ENCODE measurements at places on chromosomes 7 and 10.

GRCh38 chr10:97318772-97319651 lies at the start of gene FRAT1:
Gene FRAT1, plus strand, starts transcription at chr10:97319271. Its CDS starts 183 bp downstream, at chr10:97319454.
- DNase-seq = peak; percentile 83

- DNase-seq = no peak
These were observed 198.6 kb downstream of the TRIL start for GRCh38 chr7:28759475-28759971.

GRCh38 chr10:71835671-71836595 lies 15.1 kb downstream of the PSAP start:
- DNase-seq = peak; percentile 97

DNA sequence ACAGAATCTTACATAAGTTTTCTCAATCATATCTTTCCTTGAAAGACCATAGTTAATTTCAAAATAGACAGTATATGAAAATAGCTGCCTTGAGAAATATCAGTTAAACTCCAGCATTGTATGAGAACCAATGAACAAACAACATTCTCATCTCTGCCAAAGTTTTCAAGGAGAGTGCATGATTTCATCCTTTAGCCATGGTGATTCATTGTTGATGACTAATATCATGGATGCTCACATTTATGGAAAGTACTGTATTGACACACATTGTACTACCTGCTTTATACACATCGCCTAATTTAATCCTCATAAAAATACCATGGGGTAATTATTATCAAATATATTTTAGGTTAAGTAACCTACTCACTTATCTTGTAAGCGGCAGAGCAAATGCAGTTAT lies 250.3 kb downstream of the CNTNAP2 start:
- DNase-seq = no peak

DNA sequence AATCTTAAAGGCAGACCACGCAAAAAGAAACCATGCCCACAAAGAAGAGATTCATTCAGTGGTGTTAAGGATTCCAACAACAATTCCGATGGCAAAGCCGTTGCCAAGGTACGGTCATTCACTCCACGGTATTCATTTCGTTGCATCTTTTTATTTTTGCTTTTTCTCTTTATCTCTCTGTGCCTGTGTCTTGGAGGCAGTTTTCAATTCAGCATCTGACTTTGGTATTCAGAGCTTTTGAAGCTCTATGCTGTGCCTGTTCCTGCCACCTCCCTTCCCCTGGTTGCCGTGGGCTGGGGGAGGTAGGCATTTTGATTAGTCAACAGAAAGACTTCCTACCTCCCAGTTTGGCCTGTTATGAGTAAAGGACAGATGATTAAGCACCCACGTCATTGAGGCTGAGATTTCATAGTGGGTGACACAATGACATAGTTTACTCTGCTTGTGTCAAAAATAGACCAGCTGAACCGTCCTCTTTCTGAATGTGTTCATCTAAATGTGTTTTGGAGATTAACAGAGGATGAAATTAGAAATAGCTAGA lies 149.5 kb downstream of the ARID5B start:
- peak; percentile 68 for DNase-seq

GRCh38 chr7:149463500-149464161 lies 2.8 kb upstream of the ZNF777 start:
- no peak for DNase-seq

DNA sequence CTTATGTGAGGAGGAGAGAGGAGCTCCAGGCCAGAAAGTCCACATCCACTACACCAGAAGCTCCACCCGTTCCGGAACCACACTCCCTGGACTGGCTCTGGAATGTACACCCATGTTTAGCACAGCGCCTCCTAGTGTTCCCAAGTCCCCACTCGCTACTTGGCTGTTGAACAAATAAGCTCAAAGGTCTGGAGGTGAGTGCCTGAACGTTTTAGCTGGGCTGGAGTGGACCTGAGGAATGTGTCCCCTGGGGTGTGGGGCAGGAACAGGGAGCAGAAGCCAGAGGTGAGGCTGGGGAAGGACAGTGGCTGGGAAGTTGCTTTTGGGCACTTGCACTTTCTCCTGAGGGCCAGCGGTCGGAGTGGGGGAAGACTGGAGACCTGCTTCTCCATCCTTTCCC lies 164.1 kb upstream of the CDCA7L start:
- peak; percentile 95 for DNase-seq

GRCh38 chr10:121032460-121032859 lies 181.3 kb downstream of the WDR11 start:
- no peak for DNase-seq
